ENCODE measurements at places on chromosomes 16 and 17.
A peak's percentile ranks its signal among the peaks of the same experiment; 100 is the strongest.

DNA sequence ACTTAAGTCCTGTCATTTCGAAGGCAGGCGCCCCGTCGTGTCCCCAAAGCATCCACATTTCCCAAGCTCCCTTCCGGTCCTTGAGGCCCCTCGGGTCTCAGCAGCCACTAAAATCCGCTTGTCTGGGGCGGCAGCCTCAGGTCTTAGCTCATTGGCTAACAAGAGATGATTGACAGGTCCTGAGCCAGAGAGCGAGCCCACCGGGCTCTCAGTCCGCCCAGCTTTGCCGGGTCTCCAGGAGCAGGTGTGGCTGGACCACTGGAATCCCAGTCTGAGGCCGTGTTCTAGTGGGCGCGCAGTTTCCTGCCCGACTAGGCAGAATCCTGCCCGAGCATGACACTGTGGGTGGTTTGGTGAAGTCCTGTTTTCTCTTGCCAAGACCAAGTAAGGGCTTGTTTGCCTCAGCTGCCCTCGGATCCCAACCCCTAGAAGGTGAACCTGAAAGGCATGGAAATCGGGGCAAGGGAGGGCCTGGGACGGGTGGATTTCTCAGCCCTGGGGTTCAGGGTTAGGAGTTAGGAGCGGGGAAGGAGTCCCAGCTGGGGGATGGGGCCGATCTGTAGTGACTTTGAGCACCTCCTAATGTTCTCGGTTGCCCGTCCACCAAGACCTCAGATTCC, 42.8 kb downstream of the MRC2 start:
- DNase-seq, result no peak

GRCh38 chr16:72240466-72240865, 68.5 kb upstream of the PMFBP1 start:
- peak; percentile 74 for DNase-seq

DNA sequence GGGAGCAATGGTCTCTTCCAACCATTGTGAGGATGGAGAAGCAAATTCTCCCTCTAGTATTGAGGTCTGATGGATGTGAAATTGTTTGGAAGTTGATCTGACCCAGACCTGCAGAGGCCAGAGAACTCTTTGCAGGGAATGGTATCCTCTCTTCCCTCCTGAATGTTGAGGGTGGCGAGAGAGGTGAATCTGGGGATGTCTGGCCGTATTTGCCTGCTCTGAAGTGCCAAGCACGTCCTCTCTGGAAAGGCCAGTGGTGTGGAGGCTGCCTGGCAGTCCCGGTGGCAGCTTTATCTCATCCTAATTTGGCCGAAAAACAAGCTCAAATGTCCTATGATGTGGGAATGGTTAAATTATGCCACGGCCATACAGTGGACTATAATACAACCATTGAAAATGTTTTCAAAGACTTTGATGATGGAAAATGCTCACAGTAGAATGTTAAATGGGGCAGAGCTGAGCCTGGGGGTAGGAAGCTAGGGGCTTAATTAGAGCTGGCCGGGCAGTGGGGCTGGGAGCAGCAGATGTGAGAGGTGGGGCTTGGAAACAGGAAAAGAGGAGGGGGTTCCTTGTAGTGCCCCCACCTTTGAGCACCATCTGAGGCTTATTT, 30.8 kb downstream of the WSCD1 start:
- DNase-seq, result no peak

GRCh38 chr16:53561101-53561888, 58.3 kb upstream of the AKTIP start:
- no peak for DNase-seq

- DNase-seq, result peak; percentile 97
Measured at GRCh38 chr16:85126705-85127378, 14.6 kb upstream of the CIBAR2 start.

- DNase-seq, result no peak
Measured at GRCh38 chr17:62760059-62760944, 47.8 kb downstream of the MARCHF10 start.

GRCh38 chr16:707062-707538, 1.5 kb upstream of the FBXL16 start:
- no peak for DNase-seq

DNA sequence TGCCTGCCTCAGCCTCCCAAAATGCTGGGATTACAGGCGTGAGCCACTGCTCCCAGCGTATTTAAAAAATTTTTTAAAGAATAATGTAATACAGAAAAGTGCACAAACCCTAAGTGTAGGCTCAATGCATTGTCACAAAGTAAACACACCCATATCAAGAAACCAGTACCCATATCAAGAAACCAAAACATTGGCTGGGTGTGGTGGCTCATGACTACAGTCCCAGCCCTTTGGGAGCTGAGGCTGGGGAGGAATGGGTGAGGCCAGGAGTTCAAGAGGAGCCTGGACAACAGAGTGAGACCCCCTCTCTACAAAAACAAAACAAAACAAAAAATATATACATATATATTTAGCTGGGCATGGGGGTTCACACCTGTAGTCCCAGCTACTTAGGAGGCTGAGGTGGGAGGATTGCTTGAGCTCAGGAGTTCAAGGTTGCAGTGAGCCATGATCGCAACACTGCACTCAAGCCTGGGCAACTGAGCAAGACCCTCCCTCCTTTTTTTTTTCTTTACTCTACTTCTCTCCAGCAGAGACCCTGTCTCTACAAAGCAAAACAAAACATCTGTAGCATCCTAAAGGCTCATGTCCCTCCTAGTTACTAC, 9.3 kb upstream of the PRR14 start:
- DNase-seq, result no peak

- no peak for DNase-seq
Measured at GRCh38 chr17:42240201-42240600, 36.0 kb downstream of the STAT5B start.

- DNase-seq, result no peak
Measured at GRCh38 chr17:67639555-67639954, 78.2 kb upstream of the NOL11 start.

DNA sequence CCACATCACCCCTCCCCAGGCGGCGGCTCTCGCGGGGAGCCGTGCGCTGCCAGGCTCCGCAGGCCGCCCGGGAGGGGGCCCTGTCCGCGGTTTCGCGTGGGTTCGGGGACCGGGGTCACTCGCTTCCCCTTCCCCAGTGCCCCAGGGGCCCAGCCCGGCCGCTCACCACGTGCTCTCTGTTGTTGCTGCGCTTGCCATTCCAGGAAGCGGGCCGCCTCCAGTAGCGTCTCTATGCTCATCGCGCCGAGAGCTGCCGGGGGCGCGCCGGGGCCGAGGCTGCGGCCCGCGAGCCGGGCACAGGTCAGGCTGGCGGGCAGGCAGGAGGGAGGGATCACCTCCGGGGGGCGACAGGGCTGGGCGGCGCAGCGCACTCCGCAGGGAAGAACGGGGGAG, 390 bp downstream of the MNT start:
- DNase-seq, result no peak

GRCh38 chr16:87854907-87855683, 14.2 kb downstream of the SLC7A5 start:
- DNase-seq, result no peak

- DNase-seq, result peak; percentile 17
Measured at GRCh38 chr17:57288040-57288772, 31.9 kb downstream of the MSI2 start.

DNA sequence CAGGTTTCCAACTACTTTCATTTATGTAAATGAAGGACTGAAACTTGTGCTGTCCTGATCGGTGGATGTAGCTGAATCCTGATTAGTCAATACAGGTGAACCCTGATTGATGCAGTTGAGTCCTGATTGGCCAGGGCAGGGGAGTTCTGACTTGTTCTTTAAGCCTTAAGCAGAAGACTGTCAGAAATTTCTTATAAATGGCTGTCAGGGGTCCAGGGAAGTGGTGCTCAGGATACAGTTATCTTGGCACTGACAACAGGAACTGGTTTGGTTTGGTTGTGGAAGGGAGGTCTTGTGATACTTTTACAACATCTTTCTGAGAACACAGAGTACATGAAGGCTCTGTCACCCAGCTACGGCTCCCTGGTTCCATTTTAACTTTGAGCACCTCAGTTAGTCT, 132.1 kb downstream of the KCNJ12 start:
- no peak for DNase-seq

DNA sequence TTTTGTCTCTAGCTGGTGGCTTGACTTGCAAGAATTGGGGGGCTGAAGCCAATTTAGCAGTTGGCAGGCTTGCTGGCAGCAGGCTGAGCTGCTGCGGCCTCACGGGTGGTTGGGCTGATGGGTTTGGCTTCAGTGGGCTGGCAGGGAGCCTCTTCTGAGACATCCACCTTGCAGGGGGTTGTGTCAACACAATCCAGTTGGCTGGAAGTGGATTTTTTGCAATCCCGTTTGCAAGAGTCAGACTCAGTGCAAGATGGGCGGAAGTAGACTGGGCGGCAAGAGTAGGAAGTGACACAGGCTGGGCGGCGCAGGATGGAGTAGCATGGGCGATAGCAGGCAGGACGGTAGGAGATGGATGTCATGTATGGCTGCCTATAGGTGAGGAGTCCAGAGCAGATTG, 1.5 kb downstream of the KRTAP16-1 start:
- DNase-seq, result peak; percentile 74

DNA sequence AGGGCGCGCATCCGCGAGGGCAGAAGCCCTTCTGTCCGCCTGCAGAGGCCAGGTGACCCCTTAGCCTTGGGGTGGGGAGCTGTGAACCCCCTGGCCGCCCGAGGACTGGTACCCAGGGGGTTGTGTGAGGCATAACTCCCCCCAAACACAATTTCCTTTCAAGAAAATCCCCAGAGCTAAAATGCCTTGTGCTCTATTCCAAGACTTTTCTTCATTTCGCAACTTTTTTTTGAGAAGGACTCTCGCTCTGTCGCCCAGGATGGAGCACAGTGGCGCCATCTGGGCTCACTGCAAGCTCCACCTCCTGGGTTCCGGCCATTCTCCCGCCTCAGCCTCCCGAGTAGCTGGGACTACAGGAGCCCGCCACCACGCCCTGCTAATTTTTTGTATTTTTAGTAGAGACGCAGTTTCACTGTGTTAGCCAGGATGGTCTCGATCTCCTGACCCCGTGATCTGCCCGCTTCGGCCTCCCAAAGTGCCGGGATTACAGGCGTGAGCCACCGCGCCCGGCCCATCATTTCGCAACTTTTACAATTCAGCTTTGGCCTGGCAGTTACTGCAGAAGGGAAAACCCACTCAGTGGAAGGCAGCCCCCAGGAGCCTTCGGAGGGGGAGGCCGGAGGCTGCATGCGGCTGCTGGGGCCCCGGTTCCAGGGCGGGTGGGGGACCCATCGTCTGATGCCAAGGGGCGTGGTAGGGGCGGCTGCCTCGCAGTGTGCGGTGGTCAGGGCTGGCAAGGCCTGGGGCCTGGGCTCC, 963 bp upstream of the APRT start:
- no peak for DNase-seq

- DNase-seq, result no peak
Measured at GRCh38 chr16:12132290-12132689, 155.8 kb downstream of the SNX29 start.

DNA sequence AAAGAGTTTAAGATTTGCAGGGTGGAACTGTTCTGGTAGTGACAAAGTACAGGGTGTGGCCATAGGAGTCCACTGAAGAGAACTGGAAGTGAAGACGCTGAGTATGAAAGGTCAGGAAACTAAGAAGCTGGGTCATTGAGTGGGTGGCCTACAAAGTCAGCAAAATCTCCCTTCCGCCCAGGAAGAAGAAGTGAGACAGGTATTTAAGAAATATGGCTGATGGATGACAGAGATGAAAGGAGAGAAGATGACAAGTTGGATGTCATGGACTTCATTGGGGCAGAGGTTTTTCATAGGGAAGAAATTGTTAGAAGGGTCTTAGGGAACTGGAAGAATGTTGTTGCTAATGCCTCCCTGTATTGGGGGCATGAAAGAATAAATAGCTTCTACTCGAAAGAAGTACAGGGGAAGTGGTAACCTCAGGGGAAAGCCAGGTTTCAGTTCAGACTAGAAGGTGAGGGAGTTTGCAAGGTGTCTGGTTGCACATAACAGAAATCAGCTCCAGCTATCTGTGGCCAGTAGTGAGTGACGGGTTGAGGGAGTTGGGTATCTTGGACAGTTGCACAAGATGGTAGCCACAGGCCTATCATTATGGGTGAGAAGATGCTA, 33.6 kb upstream of the MED13 start:
- DNase-seq, result no peak

GRCh38 chr16:23301251-23302044, 654 bp upstream of the SCNN1B start:
- DNase-seq, result no peak

DNA sequence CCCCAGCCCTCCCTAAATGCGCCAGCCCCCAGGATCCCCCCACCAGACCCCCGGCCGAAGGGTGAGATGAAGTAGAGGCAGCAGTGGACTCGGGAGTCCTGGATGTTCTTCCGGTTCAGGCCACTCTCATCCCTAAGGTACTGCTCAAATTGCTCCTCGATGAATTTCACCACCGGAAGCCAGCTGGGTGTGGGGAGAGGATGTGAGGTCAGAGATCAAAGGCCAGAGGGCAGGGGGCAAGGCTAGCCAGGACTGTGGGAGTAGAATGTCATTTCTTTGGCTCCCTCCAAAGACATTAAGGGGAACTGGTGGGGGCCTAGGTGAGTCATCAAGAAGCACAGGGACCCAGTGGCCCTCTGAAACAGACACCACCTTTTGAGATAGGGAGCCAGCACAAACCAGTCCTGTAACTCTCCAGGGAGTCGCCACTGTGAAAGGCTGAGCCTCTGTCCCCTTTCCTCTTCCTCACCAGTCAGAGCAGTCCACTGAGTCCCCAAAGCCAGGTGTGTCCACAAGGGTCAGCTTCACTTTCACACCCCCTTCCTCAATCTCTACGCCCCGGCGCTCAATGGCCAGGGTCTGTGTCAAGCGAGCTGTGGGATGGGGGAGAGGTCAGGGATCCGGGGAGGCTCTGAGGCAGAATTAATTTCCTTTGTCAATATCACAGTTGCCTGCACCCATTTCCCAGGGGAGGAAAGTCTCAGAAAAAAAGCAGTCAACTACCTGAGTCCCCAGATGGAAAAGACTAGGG, 895 bp downstream of the SEPTIN1 start:
- DNase-seq, result no peak
